CD4-positive, alpha-beta T cell treated with Interleukin-4 for 4 hours (primary cell): ENCODE measurements at places on chromosomes 16 and 17.
A peak's percentile ranks its signal among the peaks of the same experiment; 100 is the strongest.

DNA sequence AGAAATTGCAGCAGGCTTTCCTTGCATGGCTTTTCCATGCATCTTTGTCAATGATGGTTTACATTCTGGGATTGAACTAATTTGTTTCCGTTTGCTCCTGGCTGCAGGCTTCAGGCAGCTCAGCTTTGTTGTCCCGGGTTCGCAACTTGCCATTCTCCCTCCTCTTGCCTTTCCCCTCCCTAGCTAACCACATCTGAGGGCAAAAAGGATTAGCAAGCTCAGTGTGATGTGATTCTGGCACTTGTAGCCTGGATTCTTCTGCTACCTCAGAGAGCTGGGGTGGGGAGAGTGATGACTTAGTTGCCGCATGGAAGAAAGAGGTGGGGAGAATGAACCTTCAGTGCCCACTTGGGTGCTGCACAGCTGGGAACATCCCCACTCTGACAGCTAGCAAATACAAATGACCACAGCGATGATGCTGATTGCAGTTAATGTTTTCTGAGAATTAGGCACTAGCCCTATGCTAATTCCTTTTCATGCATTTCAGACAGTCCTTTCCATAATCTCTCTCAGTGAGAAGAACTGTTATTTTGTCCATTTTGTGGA lies 120.2 kb upstream of the SALL1 start:
- DNase-seq = no peak

- no peak for DNase-seq
Observed at GRCh38 chr17:47200325-47200664, 8.9 kb upstream of the MYL4 start.

DNA sequence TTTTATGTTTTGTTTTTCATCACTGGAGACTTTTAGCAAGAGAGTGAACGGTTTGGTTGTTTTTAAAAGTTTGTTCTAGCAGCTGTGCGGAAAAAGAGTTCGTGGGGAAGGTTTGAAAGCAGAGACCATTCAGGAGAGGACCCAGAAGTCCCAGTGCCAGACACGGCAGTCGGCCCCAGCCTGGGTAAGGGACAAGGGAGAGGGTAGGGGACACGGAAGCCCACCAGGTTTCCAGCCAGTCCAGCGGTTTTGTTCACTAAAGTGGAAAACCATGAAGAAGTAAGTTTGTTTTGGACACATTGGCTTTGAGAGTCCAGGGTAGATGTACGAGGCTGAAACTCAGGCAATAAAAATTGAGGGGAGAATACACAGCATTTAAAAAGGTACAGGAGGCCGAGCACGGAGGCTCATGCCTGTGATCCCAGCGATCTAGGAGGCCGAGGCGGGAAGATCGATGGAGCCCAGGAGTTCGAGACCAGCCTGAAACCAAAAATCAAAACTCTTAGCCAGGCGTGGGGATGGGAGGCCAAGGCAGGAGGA lies 56.8 kb upstream of the RPH3AL start:
- no peak for DNase-seq

GRCh38 chr16:66798161-66798560 lies 3.2 kb downstream of the TERB1 start:
- DNase-seq = no peak

DNA sequence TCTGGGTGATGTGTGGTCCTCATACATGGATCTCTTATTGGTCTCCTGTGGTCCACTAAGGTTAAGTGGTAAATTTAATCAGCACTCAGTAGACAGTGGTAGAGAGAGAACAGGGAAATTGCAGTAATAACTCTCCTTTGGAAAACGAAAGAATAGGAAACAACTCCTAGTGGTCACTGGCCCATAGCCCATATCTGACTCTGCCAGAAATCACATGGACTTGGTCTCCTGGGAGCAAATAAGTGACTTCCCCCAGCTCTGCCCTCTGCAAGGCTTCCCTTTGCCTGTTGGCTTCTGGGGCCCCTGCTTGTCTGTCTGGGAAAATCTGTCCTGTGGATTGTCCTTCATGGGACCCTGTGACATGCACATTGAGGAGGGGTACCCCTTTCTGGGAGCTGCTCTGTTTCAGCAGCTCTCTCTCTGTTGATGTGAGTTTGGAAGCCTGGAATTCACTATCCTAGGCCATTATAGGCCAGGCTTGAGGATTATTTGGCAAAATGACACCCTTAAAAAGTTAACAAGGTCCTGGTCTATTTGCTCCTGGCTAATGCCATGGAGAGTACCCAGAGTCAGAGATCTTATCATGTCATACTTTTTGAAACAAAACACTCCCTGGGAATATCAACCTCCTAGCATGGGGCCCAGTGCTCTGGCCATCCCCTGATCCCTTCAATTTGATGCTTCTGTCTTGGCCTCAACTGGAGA lies 58.0 kb upstream of the HNF1B start:
- no peak for DNase-seq

DNA sequence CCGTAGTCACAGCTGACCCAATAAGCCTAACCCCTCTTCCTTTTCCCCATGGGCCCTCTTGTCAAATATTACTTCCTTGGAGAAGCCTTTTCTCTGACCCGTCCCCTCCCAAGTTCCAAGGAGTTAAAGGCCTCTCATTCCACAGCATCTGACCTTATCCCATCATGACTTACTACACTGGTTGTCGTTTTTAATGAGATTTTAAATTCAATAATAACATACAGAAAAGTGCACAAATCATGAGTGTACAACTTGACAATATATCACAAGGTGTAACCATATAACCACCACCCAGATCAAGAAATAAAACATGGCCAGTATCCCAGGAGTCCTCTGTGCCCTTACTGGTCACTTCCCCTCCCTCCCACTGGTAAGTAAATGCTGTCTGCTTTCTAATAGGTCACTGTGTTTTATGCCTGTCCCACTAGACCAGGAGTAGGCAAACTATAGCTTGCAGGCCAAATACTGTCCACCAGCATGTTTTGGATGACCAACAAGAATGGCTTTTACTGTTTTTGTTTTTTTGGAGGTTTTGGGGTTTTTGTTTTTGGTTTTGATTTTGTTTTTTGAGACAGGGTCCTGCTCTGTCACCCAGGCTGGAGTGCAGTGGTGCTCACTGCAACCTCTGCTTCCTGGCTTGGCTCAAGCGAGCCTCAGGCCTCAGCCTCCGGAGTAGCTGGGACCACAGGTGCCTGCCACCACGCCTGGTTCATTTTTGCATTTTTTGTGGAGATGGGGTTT lies 1.2 kb upstream of the FDXR start:
- no peak for DNase-seq

DNA sequence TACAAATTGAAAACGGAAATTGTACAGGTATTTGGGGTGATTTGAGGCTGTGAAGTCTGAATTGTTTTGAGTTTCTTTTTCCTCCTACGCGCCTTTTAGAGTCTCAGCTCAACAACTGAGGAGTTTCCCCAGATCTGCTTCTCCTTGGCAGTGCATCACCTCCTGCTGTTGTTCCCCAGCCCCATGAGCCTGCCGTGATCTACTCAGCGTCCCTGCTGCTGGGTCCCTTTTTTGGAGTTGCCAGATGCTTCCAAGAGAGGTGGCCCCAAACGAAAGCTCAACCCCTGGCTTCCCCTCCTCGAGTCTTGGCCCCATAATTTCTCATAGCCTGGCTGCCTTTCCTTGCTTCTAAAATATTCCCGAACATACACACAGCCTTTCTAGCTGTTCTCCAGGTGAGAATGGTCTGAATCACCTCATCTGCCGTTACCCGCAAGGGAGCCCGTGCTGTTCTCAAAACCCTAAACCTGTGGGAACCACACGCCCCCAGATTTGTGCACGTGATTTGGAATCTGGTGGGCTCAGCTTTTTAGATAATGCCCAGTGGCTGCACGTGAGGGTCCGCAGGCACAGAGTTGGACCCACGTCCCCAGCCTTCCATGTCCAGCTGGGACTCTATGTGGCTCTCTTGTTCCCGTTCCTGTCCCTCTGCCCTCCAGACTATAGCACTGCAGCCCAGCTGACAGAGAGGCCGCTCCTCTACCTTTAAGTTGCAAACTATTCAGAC lies 179.1 kb upstream of the CHMP6 start:
- peak; percentile 20 for DNase-seq

DNA sequence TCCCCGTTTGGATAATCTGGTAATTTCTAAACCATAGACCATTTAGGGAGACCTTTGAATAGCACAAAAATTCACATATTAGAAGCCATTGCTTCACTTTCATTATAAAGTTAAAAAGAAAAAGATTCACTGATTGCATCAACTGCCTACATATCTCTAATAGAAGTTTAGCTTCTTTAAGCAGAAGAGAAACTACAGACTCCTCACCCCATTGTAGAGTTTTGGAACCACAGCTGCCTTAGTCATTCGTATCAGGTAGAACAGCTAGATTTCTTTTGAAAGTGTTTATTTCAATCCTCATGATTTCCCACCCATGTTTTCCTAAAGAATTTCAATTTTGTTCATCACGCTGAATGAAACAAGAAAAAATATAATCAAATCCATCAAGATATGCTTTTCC lies 144.8 kb downstream of the CDH8 start:
- DNase-seq = no peak

- no peak for DNase-seq
Observed at GRCh38 chr17:69117855-69118784, 23.6 kb downstream of the ABCA6 start.

- DNase-seq = peak; percentile 52
Observed at GRCh38 chr16:15682105-15682570, 32.1 kb downstream of the NDE1 start.

DNA sequence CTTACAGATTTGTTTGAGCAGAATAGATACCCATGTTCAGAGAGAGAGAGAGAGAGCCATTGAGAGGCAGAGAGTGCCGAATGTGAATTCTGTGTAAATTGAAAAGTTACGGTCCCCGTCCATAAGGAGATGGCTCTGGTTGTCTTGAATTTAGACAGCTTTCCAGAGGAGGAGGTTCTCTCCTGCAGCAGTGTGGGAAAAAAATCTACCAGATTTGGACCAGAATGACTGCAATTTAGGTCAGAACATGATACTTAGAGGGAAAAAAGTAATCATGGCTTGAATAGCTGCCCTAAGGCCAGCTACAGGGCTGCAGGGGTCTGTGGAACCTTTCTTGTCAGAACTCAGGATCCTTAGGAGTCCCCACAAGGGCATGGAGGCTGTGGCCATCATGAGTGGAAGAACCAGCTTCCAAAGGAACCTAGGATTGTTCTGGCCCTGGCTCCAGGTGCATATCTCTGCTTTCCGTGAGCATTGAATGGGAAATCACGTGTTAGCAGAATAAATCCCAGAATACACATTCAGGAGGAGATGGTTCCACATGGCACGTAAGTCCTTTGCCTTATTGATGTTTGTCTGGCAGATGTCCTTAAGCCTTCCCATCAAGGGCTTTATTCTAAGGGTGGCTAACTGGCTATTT lies 13.0 kb downstream of the PITPNC1 start:
- no peak for DNase-seq

- DNase-seq = no peak
Observed at GRCh38 chr16:87735270-87736007, 30.3 kb downstream of the KLHDC4 start.

GRCh38 chr16:70523076-70523742 lies at the start of gene COG4:
TSS of gene COG4 (minus strand) at chr16:70523554. CDS start at chr16:70523543, 11 bp downstream.
- peak; percentile 90 for DNase-seq

DNA sequence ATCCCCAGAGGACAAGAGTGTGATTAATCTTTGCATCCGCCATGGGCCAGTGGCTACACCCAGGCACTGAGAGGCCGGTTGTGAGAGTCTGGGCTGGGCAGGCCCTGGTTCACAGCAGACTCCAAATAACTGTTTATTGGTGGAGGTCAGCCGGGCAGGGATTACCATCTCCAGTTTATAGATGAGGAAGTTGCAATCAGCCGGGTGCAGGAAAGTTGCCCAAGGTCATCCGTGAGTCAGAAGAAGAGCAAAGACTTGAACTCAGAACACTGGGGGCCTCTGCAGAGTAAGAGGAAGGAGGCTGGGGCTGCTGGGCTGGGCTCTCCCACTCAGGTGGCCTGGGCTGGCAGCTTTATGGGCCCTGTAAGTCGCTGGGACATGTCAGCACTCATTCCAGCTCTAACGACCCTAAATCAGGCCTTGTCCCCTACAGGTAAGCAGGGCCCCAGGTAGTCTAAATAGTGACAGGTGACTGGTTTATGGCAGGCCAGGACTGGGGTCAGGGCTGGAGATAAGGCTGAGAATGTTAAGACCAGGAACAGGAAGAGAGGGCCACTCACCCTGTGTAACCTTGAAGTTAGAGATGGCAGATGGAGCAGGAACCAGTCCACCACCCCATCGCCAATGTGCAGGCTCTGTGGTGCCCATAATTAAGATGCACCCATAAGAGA lies 2.1 kb upstream of the CA4 start:
- no peak for DNase-seq

GRCh38 chr16:70778901-70779309 lies 22.1 kb downstream of the VAC14 start:
- no peak for DNase-seq

DNA sequence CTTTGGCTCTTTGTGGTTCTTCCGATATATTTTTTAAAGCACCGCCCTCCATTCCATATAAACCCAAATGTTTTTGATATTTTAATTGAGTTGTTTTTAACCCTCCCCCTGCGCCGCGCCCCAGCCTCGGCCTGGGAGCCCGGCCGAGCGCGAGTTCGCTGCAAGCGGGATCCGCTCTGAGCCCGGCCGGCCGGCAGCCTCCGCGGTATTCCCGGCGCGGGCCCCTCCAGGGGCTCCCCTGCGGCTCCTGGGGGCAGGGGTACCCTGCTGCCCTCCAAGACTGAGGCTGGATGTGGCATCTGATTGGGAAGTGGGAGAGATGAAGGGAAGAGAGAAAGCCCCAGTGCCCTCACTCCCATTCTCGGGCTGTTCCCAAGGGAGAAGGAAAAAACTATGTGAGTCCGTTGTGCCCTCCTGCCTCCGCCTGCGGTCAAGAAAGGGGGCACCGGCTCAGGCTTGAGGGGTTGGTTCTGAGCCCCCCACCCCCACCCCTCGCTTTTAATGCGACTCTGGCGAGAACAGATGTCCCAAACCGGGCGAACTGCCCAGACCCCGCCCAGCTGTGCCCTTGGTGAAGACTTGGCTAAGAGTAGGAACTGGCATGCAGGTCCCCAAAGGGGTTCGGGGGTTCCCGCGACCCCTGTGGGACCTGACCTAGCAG lies 8.6 kb downstream of the NEUROD2 start:
- DNase-seq = no peak

DNA sequence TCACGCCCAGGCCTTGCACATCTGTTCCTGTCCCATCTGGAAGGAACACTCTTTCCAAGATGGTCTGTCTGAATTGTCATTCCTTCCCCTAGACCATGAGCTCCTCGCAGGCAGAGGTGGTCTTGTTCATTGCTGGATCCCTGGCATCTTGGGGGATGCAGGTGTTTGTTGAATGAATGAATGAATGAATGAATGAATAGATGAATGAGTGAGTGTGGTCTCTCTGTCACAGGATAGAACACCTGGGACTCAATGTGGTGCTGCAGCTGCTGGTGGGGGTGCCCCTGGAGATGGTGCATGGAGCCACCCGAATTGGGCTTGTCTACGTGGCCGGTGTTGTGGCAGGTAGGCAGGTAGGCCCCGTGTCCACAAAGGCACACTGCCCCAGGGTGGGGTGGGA lies 32.2 kb downstream of the RHBDL3 start:
- DNase-seq = no peak

- no peak for DNase-seq
Observed at GRCh38 chr16:56915336-56916119, 16.4 kb upstream of the HERPUD1 start.

- DNase-seq = no peak
Observed at GRCh38 chr16:11510178-11510973, 76.3 kb downstream of the LITAF start.
